Cardiac fibroblast (primary cell): ENCODE measurements at places on chromosomes 5 and 9.

GRCh38 chr9:12748954-12749353 lies 25.9 kb upstream of the LURAP1L start:
- DNase-seq: no peak

DNA sequence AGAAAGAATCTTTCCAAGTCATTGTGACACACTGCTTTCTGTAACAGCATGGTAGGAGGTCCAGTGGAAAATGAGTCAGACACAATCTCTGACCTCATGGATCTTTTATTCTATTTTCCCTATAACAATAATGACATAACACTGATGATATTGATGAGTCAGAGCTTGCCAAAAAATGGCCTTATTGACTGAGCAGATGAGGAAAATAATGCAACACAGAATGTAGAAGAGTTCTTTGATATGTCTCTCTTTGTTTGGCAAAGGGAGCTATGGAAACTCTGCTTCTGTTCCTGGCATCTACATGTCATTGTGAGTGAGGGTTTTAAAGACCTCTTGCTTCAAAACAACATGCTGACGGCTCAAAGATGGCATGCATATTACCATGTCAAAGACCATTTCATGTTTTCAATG lies 443.1 kb upstream of the ZNF608 start:
- peak; percentile 66 for DNase-seq

DNA sequence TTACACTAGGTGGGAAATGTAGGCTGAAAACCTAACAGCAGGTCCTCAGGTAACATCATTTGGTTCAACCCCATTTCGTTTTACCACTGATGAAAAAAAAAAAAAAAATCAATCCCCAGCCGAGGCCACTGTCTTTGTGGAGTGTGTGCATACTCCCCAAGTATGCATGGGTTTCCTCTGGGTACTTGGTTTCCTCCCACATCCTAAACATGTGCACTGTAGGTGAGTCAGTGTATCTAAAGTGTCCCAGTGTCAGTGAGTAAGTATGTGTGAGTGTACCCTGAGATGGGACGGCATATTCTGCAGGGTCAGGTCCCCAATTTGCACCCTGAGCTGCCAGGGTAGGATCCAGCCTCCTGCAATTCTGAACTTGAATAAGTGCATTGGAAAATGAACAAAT lies 966.5 kb upstream of the DMAC1 start:
- no peak for DNase-seq

GRCh38 chr5:176620333-176620981 lies 9.9 kb downstream of the SNCB start:
- peak; percentile 30 for DNase-seq

DNA sequence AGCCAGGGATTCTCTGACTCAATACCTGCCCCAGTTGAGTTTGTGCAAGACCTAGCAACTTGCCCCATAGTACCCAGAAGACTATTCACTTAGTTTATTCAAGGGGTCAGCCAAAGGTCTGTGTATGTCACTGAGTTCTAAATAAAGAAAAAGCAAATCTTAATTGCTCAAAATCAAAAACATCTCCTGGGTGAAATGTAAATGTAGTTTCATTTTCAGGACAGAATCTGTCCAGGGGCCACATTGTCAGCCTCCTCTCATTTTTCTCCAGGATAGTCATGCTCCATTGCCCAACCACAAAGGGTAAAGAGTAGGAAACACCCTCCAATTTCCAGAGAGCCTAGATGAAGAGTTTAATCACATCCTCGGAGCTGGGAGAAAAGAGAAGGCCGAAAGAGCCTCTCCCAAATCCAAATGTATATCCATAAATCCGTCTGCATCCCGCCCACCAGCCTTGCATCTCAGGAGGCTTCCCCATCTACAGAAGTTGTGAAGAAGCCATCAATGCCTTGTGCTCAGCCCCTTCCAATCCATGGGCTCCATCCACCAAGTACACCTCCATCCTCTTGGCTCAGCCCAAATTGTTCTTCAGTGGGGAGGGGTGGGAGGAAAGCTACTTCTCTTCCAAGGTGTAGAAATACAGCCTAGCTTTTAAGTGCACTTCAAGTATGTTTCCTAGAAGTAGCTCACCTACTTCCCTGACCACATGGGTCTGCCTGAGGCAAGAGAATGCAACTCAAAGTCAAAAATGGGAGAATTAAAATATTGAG lies 26.9 kb downstream of the ADAM19 start:
- peak; percentile 93 for DNase-seq

DNA sequence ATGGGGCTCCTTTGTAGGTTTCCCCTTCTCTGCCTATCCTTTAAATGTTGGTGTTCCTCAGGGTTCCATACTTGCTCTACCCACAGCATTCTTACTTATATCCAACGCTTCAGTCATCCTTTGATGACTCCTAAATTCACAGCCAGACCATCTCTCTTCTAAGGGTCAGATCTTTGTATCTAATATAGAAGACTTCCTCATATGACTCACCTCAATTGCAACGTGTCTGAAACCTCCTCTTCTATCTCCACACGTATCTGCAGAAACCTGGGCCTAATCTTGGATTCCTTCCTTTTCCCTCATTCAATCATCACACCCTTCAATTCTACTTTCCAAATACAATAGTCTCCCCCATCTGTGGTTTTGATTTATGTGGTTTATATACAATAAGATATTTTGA lies 68.3 kb downstream of the HMGCR start:
- peak; percentile 20 for DNase-seq

DNA sequence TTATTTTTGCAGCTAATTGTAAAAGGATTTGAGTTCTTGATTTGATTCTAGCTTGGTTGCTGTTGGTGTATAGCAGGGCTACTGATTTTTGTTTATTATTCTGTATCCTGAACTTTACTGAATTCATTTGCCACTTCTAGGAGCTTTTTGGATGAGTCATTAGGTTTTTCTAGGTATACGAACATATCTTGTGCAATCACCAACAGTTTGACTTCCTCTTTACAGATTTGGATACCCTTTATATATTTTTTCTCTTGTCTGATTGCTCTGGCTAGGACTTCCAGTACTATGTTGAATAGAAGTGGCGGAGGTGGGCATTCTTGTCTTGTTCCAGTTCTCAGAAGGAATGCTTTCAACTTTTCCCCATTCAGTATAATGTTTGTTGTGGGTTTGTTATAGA lies 210.8 kb downstream of the FGF10 start:
- DNase-seq: peak; percentile 8

DNA sequence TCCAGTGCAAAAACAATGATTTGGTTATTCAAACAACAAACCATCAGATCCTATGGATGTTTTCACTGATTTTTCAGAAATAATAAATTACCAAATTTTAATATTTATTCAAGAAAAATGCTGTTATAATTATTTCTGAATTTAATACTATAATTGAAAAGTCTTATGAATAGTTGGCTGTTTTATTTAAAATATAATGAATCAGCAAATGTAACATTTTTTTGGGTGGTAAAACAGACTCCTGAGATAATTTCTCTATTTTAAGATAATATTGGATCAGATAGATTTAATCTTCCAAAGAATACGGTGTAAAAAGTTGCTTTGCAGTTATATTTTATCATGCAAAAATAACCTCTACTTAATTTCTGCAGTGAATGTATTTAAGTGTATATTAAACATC lies 5.3 kb upstream of the GOLGA1 start:
- DNase-seq: no peak

DNA sequence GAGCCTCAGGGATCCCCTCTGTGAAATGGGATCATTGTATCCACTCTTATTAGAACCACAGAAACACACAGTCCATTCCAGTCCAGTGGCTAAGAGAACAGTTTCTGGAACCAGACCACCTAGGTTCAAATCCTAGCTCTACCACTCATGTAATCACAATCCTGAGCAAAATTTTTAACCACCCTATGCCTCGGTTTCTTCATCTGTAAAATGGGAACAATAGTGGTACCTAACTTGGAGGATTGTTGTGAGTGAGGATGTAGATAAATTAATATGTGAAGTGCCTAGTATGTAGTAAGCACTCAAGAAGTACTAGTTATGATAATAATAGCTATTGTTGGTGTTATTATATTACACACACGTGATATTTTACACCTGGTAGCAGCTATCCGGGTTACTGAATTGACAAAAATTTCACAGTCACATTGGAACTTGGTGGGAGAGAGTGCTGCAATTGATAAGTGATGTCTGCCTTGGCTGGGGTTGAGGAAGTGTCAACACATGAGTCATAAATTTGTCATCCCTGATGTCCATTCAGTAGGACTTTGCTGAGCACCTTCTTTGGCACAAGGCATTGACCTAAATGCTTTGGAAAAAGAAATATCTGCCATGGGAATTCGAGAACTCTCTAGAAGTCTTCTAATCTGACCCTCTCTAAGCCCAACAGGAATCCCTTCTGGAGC lies 68.4 kb downstream of the COL27A1 start:
- DNase-seq: no peak

DNA sequence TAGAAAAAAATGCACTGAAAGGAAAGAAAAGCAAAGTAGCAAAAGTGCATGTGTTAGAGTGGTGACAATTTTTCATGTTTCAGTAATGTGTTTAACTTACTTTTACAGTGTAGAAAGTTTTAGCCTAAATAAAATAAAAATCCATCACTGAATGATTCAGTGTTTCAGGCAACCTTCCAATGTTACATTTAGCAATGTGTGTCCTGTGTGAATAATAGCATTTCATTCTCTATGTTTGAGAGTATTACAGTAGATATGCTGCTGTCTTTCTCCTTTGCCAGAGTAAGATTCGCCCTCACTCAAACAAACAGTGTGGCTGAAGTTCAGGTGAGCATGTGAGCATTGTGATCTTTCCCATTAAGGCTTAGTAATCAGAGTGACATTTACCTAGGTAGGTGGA lies 171.1 kb downstream of the TARS1 start:
- peak; percentile 57 for DNase-seq

DNA sequence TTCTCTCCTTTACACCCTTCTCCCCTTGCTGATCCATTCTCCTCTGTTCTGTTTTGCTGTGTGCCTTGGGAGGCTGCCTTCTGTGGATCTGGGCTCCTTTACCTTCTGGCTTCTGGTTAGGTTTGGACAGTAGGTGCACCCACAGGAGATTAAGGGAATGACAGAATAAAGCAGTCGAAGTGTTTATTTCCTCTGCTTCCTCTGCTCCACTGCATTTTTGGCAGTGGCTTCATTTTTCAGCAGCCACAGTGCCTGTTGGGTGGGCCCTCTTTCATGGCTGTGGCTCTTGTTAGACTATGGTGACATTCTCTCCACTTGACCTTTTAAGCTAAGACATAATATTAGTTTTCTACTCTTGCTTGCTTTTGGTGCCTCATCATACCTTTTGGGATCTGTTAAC lies 144.1 kb downstream of the CCDC171 start:
- DNase-seq: peak; percentile 19

DNA sequence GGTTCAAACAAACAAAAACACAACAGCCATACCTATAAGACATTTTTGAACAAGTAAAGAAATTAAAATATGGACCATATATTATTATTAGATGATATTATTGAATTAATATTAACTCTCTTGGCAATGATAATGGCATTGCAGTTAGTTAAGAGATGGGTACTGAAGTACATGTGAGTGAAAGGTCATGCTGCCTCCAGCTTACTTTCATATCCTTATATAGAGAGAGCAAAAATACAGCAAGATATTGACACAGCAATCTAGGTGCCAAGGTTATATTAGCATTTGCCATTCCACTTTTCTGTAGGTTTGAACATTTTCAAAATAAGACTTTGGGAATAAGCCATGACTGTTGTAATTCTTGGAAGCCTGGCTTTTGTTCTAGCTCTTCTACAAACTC lies 6.1 kb downstream of the TNFSF8 start:
- DNase-seq: no peak

DNA sequence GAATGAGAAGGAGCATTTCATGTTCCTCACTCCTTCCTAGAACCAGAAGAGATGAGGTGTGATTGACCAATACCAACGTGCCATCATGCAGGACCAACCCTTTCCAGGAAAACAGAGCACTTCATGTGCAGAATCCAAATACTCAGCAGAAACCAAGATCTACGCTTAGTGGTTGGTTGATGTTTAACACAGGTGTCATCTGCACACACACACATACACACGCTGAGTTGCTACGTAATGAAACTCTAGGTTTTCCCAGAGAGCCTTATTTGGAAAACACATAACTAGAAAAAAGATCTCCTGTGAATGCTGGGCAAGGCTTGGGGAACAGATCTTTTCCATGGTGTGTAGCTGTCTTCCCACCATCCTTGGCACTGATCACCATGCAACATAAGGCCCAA lies 21.1 kb upstream of the ZNF622 start:
- no peak for DNase-seq

GRCh38 chr9:71108937-71109336 lies 12.5 kb downstream of the TRPM3 start:
- no peak for DNase-seq

DNA sequence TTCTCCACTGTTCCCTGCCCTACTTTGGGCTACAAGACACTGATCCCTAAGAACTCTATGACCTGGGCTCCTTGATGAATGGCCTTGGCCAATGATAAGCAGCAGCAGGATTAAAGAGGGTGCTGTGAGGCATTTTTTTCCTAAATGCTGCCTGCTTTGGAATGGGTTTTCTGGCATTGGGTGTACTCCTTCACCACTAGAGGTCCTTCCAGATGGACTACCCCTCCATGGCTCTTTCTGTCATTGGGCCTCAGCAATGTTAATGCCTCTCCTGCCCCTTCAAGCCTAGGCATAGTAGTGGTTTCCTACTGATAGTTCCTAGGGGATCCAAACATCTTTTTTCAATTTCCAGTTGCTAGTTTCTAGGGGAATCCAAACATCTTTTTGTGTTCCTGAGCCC lies 319.3 kb upstream of the RPS23 start:
- DNase-seq: no peak

- DNase-seq: no peak
Observed at GRCh38 chr9:365436-365835, 150.8 kb downstream of the DOCK8 start.

GRCh38 chr5:148684528-148684927 lies 30.2 kb upstream of the HTR4 start:
- DNase-seq: no peak

- no peak for DNase-seq
Observed at GRCh38 chr5:107878661-107879060, 207.9 kb upstream of the EFNA5 start.

DNA sequence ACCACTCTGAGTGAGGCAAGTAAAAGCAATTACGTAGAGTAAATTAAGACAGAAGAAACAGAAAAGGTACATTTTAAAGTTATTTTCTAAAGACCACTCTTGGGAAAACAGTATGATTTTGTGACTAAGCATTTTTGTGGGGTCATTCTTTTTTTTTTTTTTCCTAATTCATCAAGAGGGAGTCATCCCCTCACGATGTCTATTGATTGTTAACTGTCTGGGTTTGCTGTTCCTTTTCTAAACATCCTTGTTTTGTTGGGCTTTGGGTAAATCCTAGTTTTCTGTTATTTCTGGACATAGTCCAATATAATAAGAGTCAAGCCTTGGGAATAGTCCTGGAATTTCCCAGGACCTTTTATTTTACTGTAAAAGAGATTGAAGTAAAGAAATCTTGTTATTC lies 63.8 kb downstream of the ANKRD55 start:
- DNase-seq: no peak
